ENCODE measurements at places on chromosomes 3 and 15. TPM values are rescaled to one million over a fixed set of nuclear protein-coding genes. Genes with fewer than 3 reads are reported as not detected.

- DNase-seq, result no peak
- H3K4me1 ChIP-seq, result peaks cover 16% of the 10 kb centered on the region
- no peak overlapping the region for H3K27ac ChIP-seq
Observed at GRCh38 chr15:72169236-72169920, 28.2 kb downstream of the GRAMD2A start.

DNA sequence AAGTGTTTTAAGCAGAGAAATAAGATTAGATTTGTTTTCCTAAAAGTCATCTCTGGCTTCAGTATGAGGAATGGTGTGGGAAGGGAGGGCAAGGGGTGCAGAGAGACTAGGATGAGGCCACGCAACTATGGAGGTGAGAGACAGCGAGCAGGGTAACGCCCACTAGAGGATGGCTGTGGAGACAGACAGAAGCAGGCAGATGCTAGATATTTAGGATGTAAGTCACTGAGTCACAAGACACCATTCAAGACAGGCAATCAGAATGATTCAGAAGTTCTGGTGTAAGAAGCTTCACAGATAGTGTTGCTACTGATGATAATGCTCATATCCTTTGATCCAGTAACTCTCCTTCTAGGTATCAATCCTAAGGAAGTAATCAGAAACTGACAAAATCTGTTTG, 19.1 kb downstream of the HSPBAP1 start:
- no peaks in the 10 kb centered on the region for H3K4me1 ChIP-seq
- no peak for DNase-seq
- H3K36me3 ChIP-seq, result peaks cover 11% of the 10 kb centered on the region
- no peaks in the 10 kb centered on the region for H3K27me3 ChIP-seq
- no peak overlapping the region for H3K4me3 ChIP-seq
- H3K27ac ChIP-seq, result no peak overlapping the region

DNA sequence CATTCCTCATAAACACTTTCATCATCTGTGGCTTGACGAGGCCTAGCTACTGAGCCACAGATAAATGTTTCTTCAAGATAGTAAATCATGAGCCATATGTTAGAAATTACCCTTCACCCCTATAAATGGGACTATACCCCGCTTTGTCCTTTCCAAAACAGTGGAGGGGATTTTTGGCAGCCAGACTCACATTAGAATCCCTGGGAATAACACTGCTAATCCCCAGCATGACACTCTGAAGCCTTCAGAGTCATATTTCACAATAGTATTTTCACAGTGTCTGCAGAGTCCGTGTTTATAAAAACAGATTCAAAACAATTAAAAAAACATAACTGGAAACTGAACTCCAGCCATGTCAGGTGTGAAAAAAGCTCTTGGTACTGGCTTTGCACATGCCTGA, 271.6 kb downstream of the ERC2 start:
- H3K27ac ChIP-seq, result no peak overlapping the region
- no peak overlapping the region for H3K4me3 ChIP-seq
- H3K36me3 ChIP-seq, result no peaks in the 10 kb centered on the region
- H3K4me1 ChIP-seq, result peaks cover 10% of the 10 kb centered on the region

GRCh38 chr3:182717216-182717615, 76.1 kb upstream of the ATP11B start:
- no peak overlapping the region for H3K27ac ChIP-seq
- H3K4me3 ChIP-seq, result no peak overlapping the region
- H3K27me3 ChIP-seq, result peaks cover 8% of the 10 kb centered on the region
- DNase-seq, result no peak
- H3K4me1 ChIP-seq, result peaks cover 2% of the 10 kb centered on the region
- no peaks in the 10 kb centered on the region for H3K36me3 ChIP-seq

DNA sequence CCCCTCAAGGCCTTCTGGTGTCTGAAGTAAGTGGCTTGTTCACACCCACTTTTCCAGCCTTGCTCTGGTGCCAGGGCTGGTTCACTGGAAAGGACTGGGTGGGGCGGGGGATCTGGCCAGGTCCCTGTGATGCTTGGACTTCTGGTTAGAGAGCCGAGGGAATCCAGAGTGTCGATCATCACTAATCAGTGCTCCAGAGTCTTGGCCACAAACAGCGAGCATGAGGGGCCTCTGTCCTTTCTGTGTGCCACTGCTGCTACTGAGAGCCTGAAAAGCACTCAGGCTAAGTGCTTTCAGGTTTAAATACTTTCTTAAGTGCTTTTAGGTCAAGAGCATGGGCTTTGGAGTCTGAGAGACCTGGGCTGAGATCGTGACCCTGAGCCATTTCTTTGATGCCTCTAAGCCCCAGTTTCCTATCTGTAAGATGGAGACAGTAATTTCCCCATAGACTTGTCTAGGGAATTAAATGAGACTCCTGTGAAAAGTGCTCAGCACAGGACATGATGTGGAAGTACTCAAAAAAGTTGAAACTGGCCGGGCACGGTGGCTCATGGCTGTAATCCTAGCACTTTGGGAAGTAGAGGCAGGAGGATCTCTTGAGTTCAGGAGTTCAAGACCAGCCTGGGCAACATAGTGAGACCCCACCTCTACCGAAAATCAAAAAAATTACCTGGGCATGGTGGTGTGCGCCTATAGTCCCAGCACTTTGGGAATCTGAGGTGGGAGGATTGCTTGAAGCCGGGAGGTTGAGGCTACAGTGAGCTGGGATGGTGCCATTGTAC, 53.8 kb upstream of the SEC22A start:
- peaks cover 52% of the 10 kb centered on the region for H3K36me3 ChIP-seq
- no peak overlapping the region for H3K27ac ChIP-seq
- no peak overlapping the region for H3K4me3 ChIP-seq
- peaks cover 10% of the 10 kb centered on the region for H3K4me1 ChIP-seq

Gene COL8A1
- 3,403 TPM for total RNA-seq

Gene GAP43
- 2.3 TPM for total RNA-seq

- H3K36me3 ChIP-seq, result no peaks in the 10 kb centered on the region
- H3K27ac ChIP-seq, result no peak overlapping the region
- no peaks in the 10 kb centered on the region for H3K27me3 ChIP-seq
- no peak for DNase-seq
- no peak overlapping the region for H3K4me3 ChIP-seq
Observed at GRCh38 chr3:44970926-44971490, 5.0 kb downstream of the ZDHHC3 start.

- no peaks in the 10 kb centered on the region for H3K4me1 ChIP-seq
- DNase-seq, result no peak
- no peaks in the 10 kb centered on the region for H3K27me3 ChIP-seq
- H3K27ac ChIP-seq, result no peak overlapping the region
Observed at GRCh38 chr3:149723781-149724180, 28.5 kb downstream of the COMMD2 start.

DNA sequence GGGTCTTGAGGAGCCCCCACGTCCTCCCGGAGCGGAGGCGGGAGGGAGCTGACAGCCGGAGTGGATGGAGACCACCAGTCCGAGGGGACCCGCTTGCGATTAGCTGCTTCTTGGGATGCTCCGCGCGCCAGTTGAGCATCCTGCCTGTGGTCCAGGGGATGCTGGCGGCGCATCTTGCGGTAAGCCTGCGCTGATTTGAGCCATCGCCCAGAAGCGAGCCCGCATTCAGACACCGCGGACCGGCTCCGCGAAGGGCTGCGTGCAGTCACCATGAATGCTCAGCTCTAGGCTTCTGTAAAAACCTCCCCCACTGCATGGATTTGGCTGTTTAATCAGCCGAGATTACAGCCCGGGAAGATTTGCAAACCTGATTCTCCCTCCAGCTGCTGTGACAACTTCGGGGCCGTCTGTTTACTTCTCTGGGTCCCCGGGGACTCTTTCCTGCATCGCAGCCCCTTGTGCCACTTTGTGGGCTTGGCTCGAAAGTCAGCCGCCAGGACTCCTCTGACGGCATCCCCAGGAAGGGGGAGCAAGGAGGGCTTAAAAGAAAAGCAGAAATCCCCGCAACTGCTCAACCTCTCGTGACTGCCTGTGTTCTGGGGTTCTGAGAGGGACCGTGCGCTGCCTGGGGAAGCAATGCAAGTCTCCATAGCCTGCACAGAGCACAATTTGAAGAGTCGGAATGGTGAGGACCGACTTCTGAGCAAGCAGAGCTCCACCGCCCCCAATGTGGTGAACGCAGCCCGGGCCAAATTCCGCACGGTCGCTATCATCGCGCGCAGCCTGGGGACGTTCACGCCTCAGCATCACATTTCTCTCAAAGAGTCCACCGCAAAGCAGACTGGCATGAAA, 171.1 kb downstream of the KCNAB1 start:
- H3K27ac ChIP-seq, result no peak overlapping the region
- peak overlapping the region; percentile 65 for H3K4me3 ChIP-seq
- H3K36me3 ChIP-seq, result no peaks in the 10 kb centered on the region
- peaks cover 14% of the 10 kb centered on the region for H3K4me1 ChIP-seq

Gene ZCWPW2
- total RNA-seq, result 1.2 TPM

GRCh38 chr15:81498294-81498693, 124.3 kb upstream of the TMC3 start:
- no peak overlapping the region for H3K4me3 ChIP-seq
- no peaks in the 10 kb centered on the region for H3K4me1 ChIP-seq
- peaks cover 2% of the 10 kb centered on the region for H3K27me3 ChIP-seq
- H3K36me3 ChIP-seq, result no peaks in the 10 kb centered on the region
- H3K27ac ChIP-seq, result no peak overlapping the region

GRCh38 chr3:196115678-196116083, 33.8 kb upstream of the TFRC start:
- H3K36me3 ChIP-seq, result no peaks in the 10 kb centered on the region
- DNase-seq, result no peak
- no peaks in the 10 kb centered on the region for H3K4me1 ChIP-seq
- H3K27me3 ChIP-seq, result peaks cover 8% of the 10 kb centered on the region
- no peak overlapping the region for H3K27ac ChIP-seq
- no peak overlapping the region for H3K4me3 ChIP-seq

DNA sequence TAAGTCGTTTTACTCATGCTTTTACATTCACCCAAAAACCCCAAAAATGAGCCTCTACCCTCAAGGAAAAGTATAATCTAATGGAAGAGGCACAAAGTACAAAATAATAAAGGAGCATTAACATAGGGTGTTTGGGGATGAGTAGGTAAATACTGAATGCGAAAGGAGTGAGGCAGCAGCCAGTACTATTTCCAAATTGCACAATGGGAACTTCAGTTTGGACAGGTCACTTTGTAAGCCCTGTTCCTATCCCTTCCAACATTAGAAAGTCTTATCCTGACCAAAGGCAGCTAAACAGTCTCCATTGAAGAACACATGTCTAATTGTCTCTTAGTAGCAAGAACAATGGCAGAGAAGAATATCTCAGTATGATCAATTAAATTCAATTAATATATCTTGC, 728.3 kb downstream of the GBE1 start:
- no peaks in the 10 kb centered on the region for H3K4me1 ChIP-seq
- no peak overlapping the region for H3K27ac ChIP-seq
- H3K27me3 ChIP-seq, result peaks cover 3% of the 10 kb centered on the region
- no peak overlapping the region for H3K4me3 ChIP-seq
- no peaks in the 10 kb centered on the region for H3K36me3 ChIP-seq
- no peak for DNase-seq

- DNase-seq, result no peak
- peaks cover 5% of the 10 kb centered on the region for H3K36me3 ChIP-seq
- no peak overlapping the region for H3K27ac ChIP-seq
- H3K27me3 ChIP-seq, result peaks cover 8% of the 10 kb centered on the region
- H3K4me3 ChIP-seq, result no peak overlapping the region
Observed at GRCh38 chr3:178699810-178700209, 163.6 kb downstream of the KCNMB2 start.

GRCh38 chr15:80620931-80621330, 74.2 kb upstream of the ABHD17C start:
- peaks cover 45% of the 10 kb centered on the region for H3K4me1 ChIP-seq
- H3K27me3 ChIP-seq, result no peaks in the 10 kb centered on the region
- peak; percentile 11 for DNase-seq
- no peak overlapping the region for H3K4me3 ChIP-seq
- no peak overlapping the region for H3K27ac ChIP-seq

DNA sequence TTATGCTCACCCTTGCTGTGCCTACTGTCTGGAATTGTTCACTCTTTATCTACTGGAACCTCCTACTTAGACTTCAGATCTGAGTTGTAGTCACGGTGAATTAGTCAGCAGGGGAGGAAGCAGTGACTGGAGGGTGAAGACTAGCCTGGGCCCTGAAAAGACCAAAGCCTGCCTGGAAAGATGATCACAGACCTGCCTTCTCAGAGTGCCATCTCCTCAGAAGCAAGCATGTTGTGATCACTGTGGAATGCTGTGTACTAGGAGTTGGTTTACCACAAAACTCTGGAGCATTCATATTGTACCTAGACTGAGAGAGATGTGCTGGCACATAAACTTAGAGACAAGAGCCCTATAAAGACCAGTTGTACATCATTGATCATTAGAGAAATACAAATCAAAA, 100.7 kb upstream of the SCN10A start:
- H3K27me3 ChIP-seq, result no peaks in the 10 kb centered on the region
- no peaks in the 10 kb centered on the region for H3K36me3 ChIP-seq
- H3K27ac ChIP-seq, result no peak overlapping the region
- H3K4me3 ChIP-seq, result no peak overlapping the region
- no peaks in the 10 kb centered on the region for H3K4me1 ChIP-seq

GRCh38 chr3:159236321-159236720, 434.5 kb downstream of the MFSD1 start:
- H3K27me3 ChIP-seq, result peaks cover 8% of the 10 kb centered on the region
- DNase-seq, result no peak
- no peak overlapping the region for H3K27ac ChIP-seq
- no peak overlapping the region for H3K4me3 ChIP-seq
- peaks cover 2% of the 10 kb centered on the region for H3K4me1 ChIP-seq
- no peaks in the 10 kb centered on the region for H3K36me3 ChIP-seq

All from osteocyte (in vitro differentiated cells).